RWPE1 (cell line): ENCODE measurements at places on chromosomes 12 and 14.

DNA sequence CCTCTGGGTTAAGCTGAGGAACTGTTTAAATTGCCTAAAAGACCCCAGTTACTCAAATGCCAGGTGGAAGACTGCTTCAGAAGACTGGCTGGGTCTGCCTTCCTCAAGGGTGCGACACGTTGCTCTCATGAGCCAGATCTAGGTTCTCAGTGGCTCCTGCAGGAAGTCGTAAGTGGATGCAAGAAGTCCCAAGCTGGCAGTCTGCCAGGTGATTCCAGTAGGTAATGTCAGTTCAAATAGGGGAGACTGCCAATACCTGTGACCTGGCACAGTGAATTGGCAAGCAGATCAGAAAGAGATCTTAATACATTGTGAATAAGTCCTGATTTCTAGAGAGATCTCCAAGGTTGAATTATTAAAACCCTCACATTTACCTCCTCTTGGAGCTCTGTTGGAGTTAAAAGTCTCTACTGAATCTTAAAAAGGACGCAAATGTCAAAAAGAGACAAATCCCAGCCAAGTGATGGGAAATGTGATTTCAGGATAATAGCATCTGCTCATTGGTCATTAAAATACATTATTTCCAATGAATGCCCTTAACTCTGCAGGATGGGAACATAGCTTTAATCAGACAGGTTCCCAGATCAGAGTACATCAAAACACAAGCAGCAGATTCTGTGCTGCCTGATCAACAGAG is 98.8 kb upstream of the FRMD6 start:
- DNase-seq: no peak

DNA sequence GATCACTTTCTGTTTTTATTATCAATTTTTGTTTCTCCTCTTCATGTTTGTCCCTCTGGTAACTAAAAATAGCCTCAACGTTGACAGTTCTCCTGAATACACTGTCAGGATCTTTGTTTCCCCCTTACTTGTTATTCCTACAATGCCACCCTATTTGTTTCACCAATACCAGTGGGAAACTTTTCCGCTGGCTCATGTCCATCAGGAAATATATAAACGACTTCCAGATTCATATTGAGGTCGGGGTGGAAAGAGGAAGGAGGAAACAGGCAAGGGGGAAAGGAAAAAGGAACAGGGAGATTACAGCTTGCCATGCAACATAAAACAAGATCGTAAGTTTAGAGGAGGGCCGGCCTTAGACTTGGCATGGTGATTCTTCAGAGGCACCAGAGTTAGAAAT is 61.7 kb downstream of the BTBD7 start:
- no peak for DNase-seq

- DNase-seq: no peak
These were observed 2.2 kb upstream of the ZC2HC1C start for GRCh38 chr14:75067212-75067611.

GRCh38 chr14:101596742-101597141 is 35.4 kb downstream of the DIO3 start:
- DNase-seq: no peak

- DNase-seq: no peak
These were observed 160.2 kb upstream of the LMNTD1 start for GRCh38 chr12:25713264-25713663.

DNA sequence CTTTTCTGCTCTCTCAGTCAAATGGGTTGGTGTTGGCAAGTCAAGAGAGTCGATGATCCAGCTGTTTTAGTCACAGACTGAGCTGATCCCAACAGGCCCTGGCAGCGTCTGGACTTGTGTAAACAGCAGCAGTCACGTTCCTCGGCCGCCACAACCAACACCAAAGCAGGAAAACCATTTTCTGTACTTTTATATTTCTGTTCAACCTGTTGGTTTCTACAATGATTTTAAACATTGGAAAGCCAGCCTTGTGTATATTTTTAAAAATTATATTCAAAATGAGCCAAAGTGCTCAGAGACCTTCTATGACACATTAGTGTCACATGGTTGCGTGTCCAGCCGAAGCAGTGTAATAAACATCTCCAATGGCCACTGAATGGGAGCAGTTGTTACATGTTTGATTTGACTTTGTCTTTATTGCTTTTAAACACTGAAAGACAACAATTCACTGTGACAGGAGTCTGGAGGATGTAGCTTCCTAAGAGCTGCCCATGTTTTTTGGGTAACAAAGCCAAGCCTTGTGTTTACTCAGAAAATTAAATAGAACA is 5.9 kb upstream of the SIVA1 start:
- DNase-seq: no peak

GRCh38 chr12:87809916-87810315 is 219.3 kb downstream of the C12orf50 start:
- DNase-seq: no peak

DNA sequence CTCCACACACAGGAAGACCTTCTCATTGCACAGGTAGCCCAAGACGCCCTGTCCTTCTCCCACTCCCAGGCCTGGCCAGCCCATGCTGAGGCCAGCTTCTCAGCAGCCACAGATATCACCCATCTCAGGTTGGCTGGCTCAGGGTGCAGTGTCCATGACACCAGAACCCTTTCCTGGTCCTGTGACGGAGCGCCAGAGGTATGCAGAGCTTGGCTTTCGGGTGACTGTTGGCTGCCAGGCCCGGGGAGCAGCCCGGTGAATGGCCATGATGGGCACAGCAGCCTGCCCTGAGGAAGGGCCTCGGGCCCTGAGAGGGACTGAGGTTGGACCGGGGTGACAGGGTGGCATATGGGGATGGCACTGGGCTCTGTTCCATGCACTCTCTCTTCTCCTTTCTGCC is 173.4 kb downstream of the TSPAN9 start:
- DNase-seq: no peak

GRCh38 chr12:15532364-15532977 is 210.2 kb downstream of the PTPRO start:
- DNase-seq: peak; percentile 54

DNA sequence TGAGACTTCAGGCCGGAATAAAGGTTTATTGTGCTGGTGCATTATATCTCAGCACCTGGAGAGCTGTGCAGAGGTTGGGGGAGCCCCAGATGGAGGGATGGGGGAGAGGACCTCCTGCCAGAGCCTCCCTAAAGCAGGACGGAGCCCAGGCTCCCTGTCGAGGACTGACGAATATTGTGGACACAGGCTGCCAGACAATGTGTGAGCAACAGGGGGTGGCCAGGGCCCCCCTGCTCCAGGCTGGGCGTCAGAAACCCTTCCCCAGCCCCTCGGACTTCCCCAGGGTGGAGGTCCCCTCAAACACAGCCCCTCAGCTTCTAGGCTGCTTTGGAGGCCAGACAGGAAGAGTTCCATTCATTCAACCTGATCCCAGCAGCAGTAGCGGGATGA is 8.0 kb downstream of the TMEM119 start:
- DNase-seq: no peak

GRCh38 chr12:93645702-93646101 is 31.5 kb upstream of the CRADD start:
- peak; percentile 20 for DNase-seq

GRCh38 chr14:79369359-79370332 is 841.7 kb downstream of the DIO2 start:
- peak; percentile 28 for DNase-seq

GRCh38 chr14:89491711-89492381 is 74.8 kb upstream of the FOXN3 start:
- no peak for DNase-seq

DNA sequence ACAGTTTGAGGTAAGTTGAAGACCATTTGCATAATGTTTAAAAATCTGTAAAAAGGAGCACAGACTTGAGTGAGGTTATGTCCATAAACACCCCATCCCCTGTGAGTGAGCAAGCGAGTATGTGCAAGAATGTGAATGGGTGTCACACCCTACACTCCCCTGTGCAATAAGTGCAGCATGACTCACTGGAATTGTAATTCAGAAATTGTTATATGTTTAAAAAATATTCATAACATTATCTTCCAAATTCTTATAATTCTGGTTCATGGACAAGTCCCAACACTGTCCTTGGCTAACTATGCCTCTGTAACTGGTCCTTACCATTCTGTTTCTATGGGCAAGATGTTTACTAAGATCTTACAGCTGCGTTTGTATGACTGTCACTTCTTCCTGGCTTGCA is 207.8 kb upstream of the FAR2 start:
- peak; percentile 46 for DNase-seq
